ENCODE measurements at places on chromosomes 1 and 21. TPM values are rescaled to one million over a fixed set of nuclear protein-coding genes. Genes with fewer than 3 reads are reported as not detected.

DNA sequence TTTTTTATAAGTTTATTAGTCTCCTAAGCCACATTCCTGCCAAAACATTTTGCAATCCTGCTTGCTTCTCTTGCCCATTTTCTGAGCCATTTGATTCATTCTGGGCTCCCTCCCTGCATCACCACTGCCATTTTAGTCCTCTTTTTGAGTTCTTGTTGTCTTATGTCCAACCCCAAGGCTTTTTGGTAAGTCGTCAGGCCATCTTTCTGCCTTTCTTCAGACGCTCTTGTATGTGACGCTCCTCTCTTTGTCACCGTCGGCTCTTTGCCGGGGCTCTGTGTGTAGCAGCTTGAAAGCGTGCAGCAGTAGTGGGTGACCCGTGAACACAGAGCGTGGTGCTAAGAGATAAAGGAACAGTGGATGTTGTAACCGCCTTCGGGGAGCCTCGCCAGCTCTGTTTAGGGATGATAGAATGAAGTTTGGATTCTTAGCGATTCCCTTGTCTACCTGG is 14.6 kb downstream of the HUNK start:
- no peak for DNase-seq

Gene BTBD8
- total RNA-seq, result 2.4 TPM

GRCh38 chr1:3522564-3523265 is 68.2 kb downstream of the ARHGEF16 start:
- no peak for DNase-seq

Gene VANGL1
- total RNA-seq, result 5.4 TPM

- no peak for DNase-seq
Observed at GRCh38 chr21:44749759-44750674, 38.6 kb upstream of the TSPEAR start.
